ENCODE measurements at places on chromosomes 12 and 14.

- DNase-seq: peak; percentile 67
These were observed 45.4 kb upstream of the CCND2 start for GRCh38 chr12:4228122-4228580.

DNA sequence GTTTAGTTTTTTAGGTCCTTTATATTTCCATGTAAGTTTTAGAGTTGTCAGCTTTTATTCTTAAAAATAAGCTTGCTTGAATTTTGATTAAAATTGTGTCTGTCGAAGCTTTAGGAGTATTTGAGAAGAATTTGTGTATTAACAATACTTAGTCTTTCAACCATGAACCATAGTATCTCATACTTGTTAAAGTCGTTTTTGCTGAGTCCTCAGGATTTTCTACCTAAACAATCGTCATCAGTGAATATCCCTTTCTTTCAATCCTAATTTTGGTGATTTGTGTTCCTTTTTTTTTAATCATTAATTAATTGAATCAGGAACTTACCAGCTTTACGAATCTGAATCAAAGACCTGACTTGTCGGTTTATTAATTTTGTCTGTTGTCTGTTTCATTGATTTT, 18.2 kb downstream of the CAND1 start:
- DNase-seq: no peak

DNA sequence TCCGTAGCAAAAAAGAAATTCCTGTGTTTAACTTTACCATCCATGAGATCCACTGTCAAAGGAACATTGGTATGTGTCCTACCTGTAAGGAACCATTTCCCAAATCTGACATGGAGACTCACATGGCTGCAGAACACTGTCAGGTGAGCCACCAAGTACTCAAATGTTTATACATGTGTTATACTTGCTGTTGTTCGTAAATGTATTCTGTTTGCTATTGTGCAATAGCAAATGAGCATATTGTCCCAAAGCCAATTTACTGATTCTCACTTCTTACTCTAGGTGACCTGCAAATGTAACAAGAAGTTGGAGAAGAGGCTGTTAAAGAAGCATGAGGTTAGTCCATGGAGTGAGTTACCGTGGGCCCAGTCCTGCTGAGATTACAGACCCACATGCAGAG, 9.4 kb downstream of the TRAFD1 start:
- no peak for DNase-seq

DNA sequence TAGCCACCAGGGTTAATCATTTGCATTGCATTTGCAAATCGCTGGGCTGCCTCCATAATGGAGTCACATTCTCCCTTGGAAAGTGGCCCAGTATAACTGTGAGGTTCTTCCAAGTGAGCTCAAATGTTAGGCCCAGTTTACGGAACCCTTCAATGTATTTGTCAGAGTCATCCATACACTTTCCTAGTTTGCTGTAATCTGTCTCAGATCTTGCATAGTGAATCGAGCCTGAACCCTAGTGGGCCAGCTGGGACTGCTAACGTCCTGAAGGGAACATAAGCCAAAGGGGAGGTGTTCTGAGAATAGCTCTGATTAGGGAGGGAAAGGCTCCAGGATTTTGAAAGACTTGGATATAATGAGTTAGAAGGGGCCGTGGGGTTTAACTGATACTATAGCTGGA, 406.3 kb downstream of the SLC6A15 start:
- DNase-seq: no peak

- DNase-seq: no peak
These were observed 29.4 kb downstream of the PLEKHG7 start for GRCh38 chr12:92732216-92732615.

DNA sequence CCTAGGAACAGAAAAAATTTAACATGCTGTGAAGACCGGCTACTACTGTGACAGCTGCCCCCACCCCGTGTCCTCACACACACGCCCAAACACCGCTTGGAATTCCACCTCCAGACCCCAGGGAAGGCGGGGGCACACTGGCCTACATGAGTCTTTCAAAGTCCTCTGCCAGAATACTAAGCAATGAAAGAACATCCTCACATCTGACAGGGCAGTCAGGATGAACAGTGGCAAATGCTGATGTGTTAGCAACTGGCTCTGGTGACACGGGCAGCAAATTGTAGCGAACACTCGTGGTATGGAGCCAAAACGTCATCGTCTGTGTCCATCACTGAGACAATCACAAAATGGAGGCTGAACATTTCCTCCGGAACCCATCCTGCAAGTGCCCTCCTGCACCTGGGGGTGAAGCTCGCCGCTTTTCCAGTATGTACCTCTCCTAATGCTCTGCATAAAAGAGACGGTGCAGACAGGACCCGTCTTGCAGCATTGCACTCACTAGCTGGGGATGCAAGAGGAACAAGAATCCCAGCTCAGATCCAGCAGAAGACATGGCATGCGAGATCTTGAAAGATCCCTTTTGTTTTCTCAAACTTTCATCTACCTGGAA, 94.8 kb downstream of the BCL11B start:
- peak; percentile 22 for DNase-seq

DNA sequence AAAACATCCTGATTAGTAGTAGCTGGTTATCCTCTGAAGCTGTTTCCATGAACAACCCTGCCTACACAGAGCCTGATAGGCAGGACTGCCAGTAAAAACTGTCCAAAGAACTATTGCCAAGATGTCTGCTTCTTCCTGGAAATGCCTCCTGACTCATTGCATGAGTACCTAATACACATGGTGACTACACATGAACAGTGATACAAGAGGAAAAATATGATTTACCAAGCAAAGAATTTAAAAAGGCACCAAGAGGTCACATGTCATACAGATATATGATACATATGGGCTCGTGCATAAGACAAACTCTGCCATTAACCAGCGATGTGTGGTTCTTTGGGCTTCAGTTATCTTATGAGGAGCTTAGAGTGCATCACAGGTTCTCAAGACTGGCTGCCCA, 552.3 kb downstream of the SLC16A7 start:
- no peak for DNase-seq

GRCh38 chr14:32230695-32231280, 27.7 kb upstream of the RNU6-8 start:
- DNase-seq: no peak

GRCh38 chr12:24488091-24488596, 460.8 kb downstream of the BCAT1 start:
- DNase-seq: no peak

DNA sequence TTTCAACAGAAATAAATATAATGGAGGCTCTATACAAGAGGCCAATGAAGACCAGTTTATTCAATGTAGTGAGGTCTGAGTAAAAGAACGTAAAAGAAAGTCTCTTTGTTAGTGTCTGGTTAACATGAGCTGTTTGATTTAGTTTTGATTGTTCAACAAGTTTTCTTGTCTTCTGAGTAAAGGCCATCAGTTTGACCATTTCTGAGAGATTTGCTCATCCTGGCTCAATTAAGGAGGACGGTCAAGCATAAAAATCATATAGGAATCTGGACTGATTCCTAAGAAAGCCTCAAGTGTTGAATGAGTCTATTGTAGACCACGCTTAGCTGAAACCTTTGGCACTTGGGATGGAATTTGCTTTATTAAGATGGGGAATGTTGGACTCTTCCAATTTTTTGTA, 32.5 kb upstream of the FGF23 start:
- no peak for DNase-seq

- no peak for DNase-seq
These were observed 216.2 kb downstream of the APAF1 start for GRCh38 chr12:98861251-98861650.

GRCh38 chr14:24368212-24368561, 203 bp downstream of the NFATC4 start:
- peak; percentile 85 for DNase-seq
